ENCODE measurements at places on chromosomes 13 and 19. TPM values are rescaled to one million over a fixed set of nuclear protein-coding genes. Genes with fewer than 3 reads are reported as not detected.

The NLRP7 gene
- not detected for total RNA-seq

The PRSS57 gene
- not detected for total RNA-seq

The FRY gene
- total RNA-seq, result 32.0 TPM

GRCh38 chr19:11380653-11381537 lies 3.2 kb downstream of the EPOR start:
- H3K27me3 ChIP-seq, result no peaks in the 10 kb centered on the region
- no peaks in the 10 kb centered on the region for H3K36me3 ChIP-seq
- DNase-seq, result peak; percentile 96
- peaks cover 57% of the 10 kb centered on the region for H3K4me1 ChIP-seq
- no peak overlapping the region for H3K4me3 ChIP-seq

GRCh38 chr13:99620806-99621205 lies 119.5 kb downstream of the TM9SF2 start:
- no peaks in the 10 kb centered on the region for H3K36me3 ChIP-seq
- no peak overlapping the region for H3K27ac ChIP-seq
- no peak overlapping the region for H3K4me3 ChIP-seq
- H3K4me1 ChIP-seq, result no peaks in the 10 kb centered on the region

GRCh38 chr13:65642301-65642700 lies 1587.8 kb downstream of the PCDH9 start:
- no peak overlapping the region for H3K27ac ChIP-seq
- H3K4me3 ChIP-seq, result no peak overlapping the region
- H3K36me3 ChIP-seq, result no peaks in the 10 kb centered on the region
- no peaks in the 10 kb centered on the region for H3K4me1 ChIP-seq
- no peak for DNase-seq
- H3K27me3 ChIP-seq, result no peaks in the 10 kb centered on the region

DNA sequence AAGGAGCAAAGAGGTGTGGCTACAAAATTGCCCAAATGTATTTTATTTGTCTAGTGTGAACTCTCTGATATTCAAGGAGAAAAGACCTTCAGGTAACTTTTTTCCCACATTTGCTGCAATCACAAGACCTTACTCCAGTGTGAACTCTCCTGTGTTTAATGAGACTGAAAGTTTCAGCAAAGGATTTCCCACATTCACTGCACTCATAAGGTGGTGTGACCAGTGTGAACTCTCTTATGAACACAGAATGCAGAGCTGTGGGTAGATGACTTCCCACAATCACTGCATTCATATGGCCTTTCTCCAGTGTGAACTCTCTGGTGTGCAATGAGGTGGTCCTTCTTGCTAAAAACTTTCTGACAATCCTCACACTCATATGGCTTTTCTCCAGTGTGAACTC lies 16.4 kb downstream of the ZNF814 start:
- H3K36me3 ChIP-seq, result peaks cover 4% of the 10 kb centered on the region
- no peaks in the 10 kb centered on the region for H3K27me3 ChIP-seq
- H3K27ac ChIP-seq, result no peak overlapping the region
- DNase-seq, result no peak

GRCh38 chr13:99267927-99268326 lies 9.7 kb upstream of the GPR18 start:
- no peaks in the 10 kb centered on the region for H3K27me3 ChIP-seq
- DNase-seq, result no peak

DNA sequence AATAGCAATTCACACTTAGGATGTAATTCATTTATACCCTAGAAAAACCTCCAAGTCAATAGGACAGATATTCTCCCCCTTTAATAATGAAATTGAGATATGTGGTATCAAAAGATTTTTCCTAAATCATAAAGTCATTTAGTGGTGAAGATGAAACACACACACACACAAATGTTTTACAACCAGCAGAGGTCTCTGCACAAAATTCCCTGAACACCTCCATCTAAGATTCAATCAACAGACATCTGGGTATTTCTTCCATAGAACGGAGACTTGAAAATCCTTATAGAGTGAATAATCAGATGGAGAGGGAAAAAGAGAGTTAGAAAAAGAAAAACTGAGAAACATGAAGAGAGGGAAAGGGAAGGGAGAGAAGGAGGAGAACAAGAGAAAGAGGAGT lies 52.8 kb downstream of the MYCBP2 start:
- H3K27me3 ChIP-seq, result no peaks in the 10 kb centered on the region
- no peak for DNase-seq
- no peaks in the 10 kb centered on the region for H3K36me3 ChIP-seq

- H3K27ac ChIP-seq, result no peak overlapping the region
- no peak overlapping the region for H3K4me3 ChIP-seq
- no peaks in the 10 kb centered on the region for H3K4me1 ChIP-seq
- H3K27me3 ChIP-seq, result no peaks in the 10 kb centered on the region
These were observed 818.7 kb upstream of the PCDH9 start for GRCh38 chr13:68048802-68049359.
